CD4-positive, alpha-beta memory T cell (primary cell): ENCODE measurements at places on chromosomes 3 and 15. TPM values are rescaled to one million over a fixed set of nuclear protein-coding genes. Genes with fewer than 3 reads are reported as not detected.

GRCh38 chr15:43789409-43789808 lies 2.7 kb upstream of the SERF2 start:
- DNase-seq, result no peak

GRCh38 chr15:80787316-80787715 lies 8.1 kb downstream of the CEMIP start:
- DNase-seq, result no peak

DNA sequence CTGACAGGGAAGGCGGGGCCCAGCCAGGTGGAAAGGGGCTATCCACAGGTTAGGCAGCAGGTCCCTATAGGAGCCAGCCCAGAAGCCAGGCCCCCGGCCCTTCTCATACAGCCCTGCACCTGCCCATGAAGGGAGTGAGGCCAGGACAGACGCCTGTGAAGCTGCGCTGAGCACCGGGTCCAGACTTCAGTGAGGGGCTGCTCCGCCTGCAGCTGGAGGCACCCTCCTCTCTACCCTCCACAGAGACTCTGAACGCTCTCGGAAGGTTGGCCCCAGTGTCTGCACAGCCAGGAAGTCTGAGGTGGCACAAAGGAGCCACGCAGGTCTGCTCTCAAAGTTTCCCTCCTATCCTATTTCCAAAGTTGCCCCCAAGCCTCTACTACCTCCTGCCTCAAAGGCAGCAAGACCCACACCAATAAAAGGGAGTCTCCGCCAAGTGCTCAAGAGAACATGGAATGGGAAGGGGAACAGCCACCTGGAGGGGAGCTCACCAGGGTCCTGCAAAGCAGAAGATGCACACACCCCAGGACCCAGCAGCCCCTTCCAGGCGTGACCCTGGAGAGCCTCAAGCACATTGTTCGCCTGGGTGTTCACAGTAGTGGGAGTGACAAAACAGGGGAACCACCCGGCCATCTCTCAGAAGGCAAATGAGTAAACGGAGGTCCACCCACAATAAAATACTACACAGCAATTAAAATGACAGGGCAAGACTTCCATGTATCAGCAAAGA lies 19.5 kb downstream of the XXYLT1 start:
- no peak for DNase-seq

DNA sequence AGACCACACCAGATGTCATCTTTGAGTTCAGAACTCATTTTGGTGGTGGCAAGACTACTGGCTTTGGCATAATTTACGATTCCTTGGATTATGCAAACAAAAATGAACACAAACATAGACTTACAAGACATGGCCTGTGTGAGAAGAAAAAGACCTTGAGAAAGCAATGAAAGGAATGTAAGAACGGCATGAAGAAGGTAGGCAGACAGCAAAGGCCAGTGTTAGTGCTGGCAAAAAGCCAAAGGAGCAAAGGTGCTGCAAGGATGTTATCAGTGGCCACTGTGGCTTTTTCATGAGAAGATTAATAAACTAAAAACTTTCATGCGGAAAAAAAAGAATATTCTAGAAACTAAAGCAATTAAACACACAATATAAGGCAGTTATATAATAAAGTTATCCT lies 21.9 kb downstream of the AAGAB start:
- DNase-seq, result no peak

DNA sequence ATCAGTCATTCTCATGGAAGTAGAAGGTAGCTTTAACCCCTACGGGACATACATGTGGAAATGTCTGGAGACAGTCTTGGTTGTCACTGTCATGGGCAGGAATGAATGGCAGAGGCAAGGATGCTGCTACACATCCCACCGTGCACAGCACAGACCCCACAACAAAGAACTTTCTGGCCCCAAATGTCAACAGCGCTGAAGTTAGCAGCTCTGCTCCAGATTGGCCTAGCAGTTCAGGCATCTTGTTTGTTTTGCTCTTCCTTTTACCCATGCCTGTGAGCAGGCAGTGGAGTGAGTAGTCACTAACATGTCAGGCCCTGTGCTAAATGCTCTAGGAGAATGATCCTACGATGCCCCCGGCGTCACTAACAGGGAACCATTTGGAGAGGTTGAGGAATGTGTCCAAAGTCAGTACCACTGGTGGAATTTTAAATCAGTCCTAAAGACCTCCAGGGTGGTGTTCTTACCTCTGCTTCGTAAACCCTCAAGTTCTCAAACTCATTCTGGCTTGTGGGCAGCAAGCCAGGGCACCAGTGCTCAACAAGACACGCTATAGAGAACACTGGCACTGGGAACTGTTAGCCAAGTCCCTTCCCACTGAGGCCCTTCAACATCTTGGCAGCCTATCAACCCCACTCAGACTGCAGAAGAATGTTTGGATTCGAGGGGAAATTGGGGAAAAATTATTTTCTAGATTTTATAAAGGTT lies 142.2 kb downstream of the FOXP1 start:
- DNase-seq, result no peak

DNA sequence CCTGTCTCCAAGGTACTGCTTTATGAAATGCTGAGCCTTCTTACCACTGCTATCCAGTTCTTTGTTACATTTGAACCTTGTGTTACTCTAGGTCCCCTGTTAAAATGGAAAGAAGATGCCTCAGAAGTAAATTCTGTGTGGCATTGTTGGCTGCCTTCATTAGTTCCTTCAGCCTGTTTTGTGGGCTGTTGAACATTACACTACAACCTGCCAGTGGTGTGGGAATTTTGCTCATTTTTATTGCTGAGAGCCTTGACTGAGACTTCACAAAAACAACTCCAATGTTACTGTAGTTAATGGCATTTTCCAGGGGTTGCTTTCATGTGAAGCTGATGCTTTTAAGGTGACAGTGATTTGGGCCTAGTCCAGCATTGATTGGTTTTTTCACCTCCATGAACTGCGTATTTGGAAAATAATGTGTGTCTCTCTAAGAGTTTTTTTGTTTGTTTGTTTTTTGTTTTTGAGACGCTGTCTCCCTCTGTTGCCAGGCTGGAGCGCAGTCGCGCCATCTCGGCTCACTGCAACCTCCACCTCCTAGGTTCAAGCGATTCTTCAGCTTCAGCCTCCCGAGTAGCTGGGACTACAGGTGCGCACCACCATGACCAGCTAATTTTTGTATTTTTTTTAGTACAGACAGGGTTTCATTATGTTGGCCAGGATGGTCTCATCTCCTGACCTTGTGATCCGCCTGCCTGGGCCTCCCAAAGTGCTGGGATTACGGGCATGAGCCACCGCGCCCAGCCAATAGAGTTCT lies 4.3 kb downstream of the MAPK6 start:
- DNase-seq, result no peak

DNA sequence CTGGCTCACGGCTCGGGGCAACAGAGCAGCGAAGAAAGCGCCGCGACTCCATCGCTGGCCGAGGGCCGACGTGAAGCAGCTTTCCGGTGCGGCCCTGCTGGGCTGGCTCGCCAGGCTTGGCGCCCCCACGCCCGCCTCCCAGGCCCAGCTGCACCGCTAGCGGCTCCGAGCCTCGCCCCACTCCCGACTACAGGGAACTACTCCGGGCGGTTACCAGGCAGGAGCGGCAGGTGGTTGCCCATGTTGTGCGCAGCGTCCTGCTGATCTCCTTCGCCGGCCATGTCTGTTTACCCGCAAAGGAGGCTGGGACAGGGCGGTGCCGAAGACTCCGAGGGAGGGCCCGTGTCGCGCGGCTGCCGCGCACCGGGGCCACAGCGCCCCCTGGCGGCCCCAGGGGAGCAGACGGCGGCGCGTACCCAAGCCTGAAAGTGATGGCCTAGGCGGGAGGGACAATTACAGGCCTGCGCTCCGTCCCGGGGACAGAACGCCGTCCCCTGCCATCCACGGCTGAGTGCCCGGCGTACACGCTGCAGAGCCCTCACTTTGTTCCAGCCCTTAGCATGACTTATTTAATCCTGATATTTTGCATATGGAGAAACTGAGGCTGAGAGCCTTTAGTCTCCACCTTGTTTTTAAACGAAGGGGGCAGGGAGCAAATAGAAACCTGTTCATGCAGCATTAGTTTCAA lies at the start of gene CRBN:
Gene CRBN (minus strand): TSS at position 285 of the 688 bp plus-strand sequence. CDS start 4 bp downstream, at position 281.
- peak; percentile 89 for DNase-seq

Gene DAZL
- total RNA-seq, result not detected

Gene PAK6
- total RNA-seq, result not detected

Gene EPHB3
- 0.29 TPM for total RNA-seq
